Naive B cell (primary cell): ENCODE measurements at places on chromosomes 11 and 22. TPM values are rescaled to one million over a fixed set of nuclear protein-coding genes. Genes with fewer than 3 reads are reported as not detected.
A peak's percentile ranks its signal among the peaks of the same experiment; 100 is the strongest.

GRCh38 chr11:129732941-129733340 is 82.7 kb upstream of the TMEM45B start:
- H3K27ac ChIP-seq = no peak overlapping the region
- no peaks in the 10 kb centered on the region for H3K4me1 ChIP-seq
- H3K36me3 ChIP-seq = no peaks in the 10 kb centered on the region
- no peak overlapping the region for H3K4me3 ChIP-seq
- no peak for DNase-seq

GRCh38 chr22:26732284-26732683 is 74.9 kb downstream of the MIAT start:
- H3K27me3 ChIP-seq = no peaks in the 10 kb centered on the region
- no peak for DNase-seq
- no peaks in the 10 kb centered on the region for H3K4me1 ChIP-seq
- peaks cover 37% of the 10 kb centered on the region for H3K36me3 ChIP-seq

GRCh38 chr11:21566521-21567117 is 626.3 kb upstream of the ANO5 start:
- no peak for DNase-seq
- no peaks in the 10 kb centered on the region for H3K36me3 ChIP-seq
- no peaks in the 10 kb centered on the region for H3K27me3 ChIP-seq
- H3K4me1 ChIP-seq = peaks cover 10% of the 10 kb centered on the region

GRCh38 chr22:35230839-35231584 is 26.3 kb upstream of the HMGXB4 start:
- H3K27ac ChIP-seq = no peak overlapping the region
- H3K27me3 ChIP-seq = peaks cover 43% of the 10 kb centered on the region
- no peaks in the 10 kb centered on the region for H3K36me3 ChIP-seq

- no peak overlapping the region for H3K27ac ChIP-seq
- peaks cover 6% of the 10 kb centered on the region for H3K4me1 ChIP-seq
- no peak overlapping the region for H3K4me3 ChIP-seq
- no peaks in the 10 kb centered on the region for H3K36me3 ChIP-seq
- H3K27me3 ChIP-seq = peaks cover 34% of the 10 kb centered on the region
Observed at GRCh38 chr22:31126128-31126868, 3.5 kb downstream of the INPP5J start.

GRCh38 chr11:73320763-73321603 is 12.9 kb downstream of the ARHGEF17 start:
- H3K4me3 ChIP-seq = no peak overlapping the region
- H3K4me1 ChIP-seq = peaks cover 21% of the 10 kb centered on the region
- H3K36me3 ChIP-seq = no peaks in the 10 kb centered on the region
- peak overlapping the region; percentile 97 for H3K27ac ChIP-seq

Gene TRIM48
- not detected for polyA plus RNA-seq

- H3K4me1 ChIP-seq = peaks cover 27% of the 10 kb centered on the region
- DNase-seq = no peak
- no peak overlapping the region for H3K27ac ChIP-seq
- peaks cover 22% of the 10 kb centered on the region for H3K27me3 ChIP-seq
Observed at GRCh38 chr22:35610741-35611140, 6.4 kb downstream of the MB start.

DNA sequence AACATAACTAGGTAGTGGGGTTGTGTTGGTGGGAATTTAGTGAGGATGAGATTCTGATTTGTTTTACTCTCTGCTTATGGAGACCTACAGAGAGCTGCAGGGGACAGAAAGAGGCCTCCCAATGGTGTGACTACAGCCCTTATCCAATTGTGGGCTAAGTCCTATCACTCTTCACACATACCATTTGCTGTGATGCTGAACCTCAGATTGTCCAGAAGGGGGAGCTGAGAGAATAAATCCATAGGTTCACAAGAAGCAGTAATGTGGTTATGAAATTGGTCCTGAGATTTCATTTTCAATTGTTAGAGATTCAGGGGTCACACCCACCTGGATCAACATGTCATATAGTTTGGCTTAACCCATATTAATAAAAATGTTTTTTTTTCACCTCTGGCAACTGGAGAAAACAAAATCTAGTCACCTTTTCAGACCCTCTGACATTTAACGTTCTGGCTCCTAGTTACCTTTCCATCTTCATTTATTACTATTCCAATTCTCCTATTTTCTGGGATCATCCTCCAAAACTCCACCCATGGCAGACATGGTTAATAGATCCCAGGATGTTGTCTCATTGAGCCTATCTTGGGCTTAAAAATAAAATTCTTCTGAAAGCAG is 53.3 kb upstream of the PTPN5 start:
- DNase-seq = no peak
- no peak overlapping the region for H3K4me3 ChIP-seq
- no peak overlapping the region for H3K27ac ChIP-seq
- no peaks in the 10 kb centered on the region for H3K36me3 ChIP-seq
- H3K27me3 ChIP-seq = peaks cover 37% of the 10 kb centered on the region

DNA sequence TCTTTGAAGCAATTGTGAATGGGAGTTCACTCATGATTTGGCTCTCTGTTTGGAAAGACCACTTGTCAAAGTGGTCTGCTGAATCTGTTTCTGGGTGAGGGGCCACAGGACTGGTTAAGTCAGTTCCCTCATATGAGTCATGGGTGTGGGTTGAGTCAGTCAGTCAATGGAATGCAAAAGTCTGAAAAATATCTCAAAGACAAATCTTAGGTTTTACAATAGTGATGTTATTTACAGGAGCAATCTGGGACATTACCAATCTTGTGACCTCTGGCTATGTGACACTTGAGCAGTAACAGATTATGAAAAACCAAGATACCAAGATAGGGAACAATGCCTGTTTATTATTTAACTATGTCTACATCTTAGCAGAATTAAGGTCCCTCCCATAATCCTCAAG is 311.6 kb downstream of the AASDHPPT start:
- no peaks in the 10 kb centered on the region for H3K27me3 ChIP-seq
- H3K4me1 ChIP-seq = no peaks in the 10 kb centered on the region
- H3K36me3 ChIP-seq = no peaks in the 10 kb centered on the region
- no peak overlapping the region for H3K27ac ChIP-seq
- DNase-seq = no peak
